ENCODE measurements at places on chromosomes 5 and 9.

GRCh38 chr5:172744123-172745104, 26.6 kb downstream of the DUSP1 start:
- DNase-seq, result no peak

GRCh38 chr5:96680759-96681470, 18.7 kb downstream of the CAST start:
- no peak for DNase-seq

DNA sequence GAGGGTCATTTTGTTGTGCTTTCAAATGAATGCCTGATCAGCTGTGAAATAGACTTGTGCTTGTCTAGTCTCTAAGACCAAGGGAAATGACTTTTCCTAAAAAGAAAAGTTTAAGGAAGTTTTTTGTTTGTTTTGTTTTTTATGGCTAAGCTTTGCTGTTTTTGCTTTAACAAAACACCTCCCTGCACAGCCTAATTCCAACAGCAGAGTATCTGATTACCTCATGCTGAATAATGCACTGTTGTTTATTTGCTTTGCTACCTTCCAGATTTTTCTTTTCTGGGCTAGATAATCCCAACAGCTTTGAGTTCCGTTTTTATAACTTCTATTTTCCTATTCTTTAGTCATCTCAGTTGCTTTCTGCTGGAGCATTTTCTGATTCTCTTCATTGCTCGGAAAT, 95.8 kb downstream of the AOPEP start:
- no peak for DNase-seq

GRCh38 chr5:179766726-179767455, 26.9 kb upstream of the LTC4S start:
- no peak for DNase-seq

GRCh38 chr5:135423146-135423845, 23.9 kb downstream of the DCANP1 start:
- DNase-seq, result no peak

- DNase-seq, result no peak
Measured at GRCh38 chr9:113393281-113393680, 7.8 kb downstream of the ALAD start.

DNA sequence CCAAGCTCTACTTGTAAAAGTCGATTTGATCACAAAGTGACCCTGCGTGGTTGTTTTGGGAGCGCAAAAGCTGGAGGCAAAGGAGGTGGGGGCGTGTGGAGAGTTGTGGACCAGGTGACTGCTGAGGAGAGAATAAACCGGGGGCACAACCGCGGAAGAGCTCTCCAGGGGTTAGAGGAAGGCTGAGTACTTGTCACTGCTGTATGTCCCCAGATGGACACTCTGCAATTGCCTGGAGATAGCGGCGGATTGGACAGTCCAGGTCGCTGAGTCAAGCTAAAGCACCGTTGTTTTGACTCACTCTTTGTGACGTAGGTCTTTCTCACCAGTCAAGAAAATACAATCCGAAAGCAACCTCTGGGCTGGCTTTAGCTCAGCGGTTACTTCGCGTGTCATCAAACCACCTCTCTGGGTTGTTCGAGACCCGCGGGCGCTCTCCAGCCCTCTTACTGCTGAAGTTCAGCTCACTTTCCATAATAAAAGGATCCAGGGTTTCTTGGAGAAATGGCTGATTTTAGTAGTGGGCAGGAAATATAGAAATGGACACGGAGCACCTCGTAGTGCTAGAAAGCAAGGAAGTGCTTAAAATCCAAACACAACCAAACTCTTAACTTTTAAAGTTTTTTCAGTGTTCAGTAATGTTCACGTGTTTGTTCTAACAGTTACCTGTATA, 25.7 kb downstream of the ZMAT2 start:
- DNase-seq, result peak; percentile 50

GRCh38 chr9:120851449-120851848, 8.7 kb upstream of the PSMD5 start:
- DNase-seq, result no peak

Data from progenitor cell of endocrine pancreas (in vitro differentiated cells).